ENCODE measurements at places on chromosomes 6 and 20.

DNA sequence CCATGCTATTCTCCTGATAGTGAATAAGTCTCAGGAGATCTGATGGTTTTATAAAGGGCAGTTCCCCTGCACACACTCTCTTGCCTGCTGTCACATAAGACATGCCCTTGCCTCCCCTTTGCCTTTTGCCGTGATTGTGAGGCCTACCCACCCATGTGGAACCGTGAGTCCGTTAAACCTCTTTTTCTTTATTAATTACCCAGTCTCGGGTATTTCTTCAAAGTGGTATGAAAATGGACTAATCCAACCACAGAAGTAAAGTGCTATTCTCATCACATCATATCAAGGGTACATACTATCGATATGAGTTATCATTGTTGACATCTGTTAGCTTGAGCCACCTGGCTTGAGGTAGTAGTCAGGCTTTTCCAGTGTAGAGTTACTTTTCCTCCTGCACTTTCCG is 2.3 kb downstream of the MANBAL start:
- DNase-seq: no peak

GRCh38 chr6:47044397-47044796 is 2.3 kb upstream of the ADGRF1 start:
- no peak for DNase-seq

DNA sequence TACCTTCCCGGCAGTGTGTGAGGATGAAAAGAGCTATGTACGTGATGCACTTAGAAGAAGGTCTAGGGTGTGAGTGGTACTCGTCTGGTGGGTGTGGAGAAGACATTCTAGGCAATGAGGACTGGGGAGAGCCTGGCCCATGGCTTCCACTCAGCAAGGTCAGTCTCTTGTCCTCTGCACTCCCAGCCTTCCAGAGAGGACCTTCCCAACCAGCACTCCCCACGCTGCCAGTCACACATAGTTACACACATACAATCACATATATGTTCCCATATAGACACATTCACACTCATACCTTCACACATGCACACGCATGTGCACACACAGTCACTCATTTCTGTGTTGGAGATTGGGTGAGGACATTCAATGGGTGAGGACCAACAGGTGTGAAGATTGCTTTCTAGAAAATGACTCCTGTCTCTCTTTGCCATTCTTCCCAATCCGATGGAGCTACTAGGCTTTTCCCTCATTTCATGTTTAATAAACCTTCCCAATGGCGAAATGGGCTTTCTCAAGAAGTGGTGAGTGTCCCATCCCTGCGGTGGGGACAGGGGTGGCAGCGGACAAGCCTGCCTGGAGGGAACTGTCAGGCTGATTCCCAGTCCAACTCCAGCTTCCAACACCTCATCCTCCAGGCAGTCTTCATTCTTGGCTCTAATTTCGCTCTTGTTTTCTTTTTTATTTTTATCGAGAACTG is 30.4 kb downstream of the SRSF3 start:
- DNase-seq: no peak

GRCh38 chr6:50147371-50147770 is 97.6 kb upstream of the DEFB112 start:
- no peak for DNase-seq

- DNase-seq: no peak
Observed at GRCh38 chr20:42281801-42282200, 663.6 kb upstream of the CHD6 start.

DNA sequence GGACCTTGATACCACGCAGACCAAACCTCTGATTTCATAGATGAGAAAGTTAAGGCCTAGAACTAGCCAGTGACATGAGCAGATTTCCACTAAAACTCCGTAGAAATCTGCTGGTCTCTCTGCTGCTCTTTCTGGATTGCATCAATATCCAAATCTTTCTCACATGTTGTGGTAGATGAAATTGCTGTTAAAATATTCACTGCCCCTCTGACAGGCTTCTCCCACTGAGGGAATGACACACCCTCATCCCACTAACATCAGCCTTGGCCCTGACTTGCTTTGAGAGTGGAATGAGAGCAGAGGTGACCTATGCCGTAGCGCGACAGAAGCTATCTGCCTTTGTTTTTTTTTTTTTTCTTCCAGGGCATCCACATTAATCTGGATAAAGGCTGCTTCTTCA is 20.4 kb upstream of the EXOC2 start:
- DNase-seq: no peak

DNA sequence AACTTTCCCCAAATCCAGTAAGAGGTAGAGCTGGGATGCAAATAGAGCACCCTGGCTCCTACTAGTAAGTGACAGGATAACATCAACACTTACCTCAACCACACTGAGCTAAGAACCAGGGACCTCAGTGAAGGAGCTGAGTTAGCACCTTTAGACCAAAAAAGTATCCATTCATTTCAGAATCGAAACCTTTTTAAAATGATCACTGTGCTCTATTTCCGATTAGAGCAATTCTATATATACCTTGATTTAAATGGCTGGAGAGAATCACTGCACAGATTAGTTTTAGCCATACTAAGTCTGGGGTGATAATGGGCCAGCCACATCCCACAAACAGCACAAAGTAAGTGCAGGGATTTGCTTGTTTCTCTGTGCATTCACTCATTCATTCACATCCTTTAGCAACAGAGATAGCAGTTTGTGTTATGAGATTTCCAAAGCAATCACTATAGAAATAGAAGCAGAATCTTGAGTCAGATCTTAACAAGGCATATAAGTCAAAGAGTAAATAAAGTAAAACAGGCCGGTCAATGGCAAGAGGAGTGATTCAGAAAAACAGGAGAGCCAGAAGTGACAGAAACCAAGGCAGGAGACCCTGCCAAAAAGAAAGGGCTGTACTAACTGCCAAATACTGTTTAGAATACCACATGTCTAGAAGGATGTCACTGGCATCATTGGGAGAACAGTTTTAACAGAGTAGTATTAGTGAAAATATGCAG is 136.3 kb downstream of the KIF13A start:
- no peak for DNase-seq

GRCh38 chr6:12058172-12058961 is 46.3 kb downstream of the HIVEP1 start:
- DNase-seq: no peak

- DNase-seq: no peak
Observed at GRCh38 chr20:61529354-61529753, 277.3 kb downstream of the CDH4 start.

GRCh38 chr20:53842301-53843099 is 227.9 kb downstream of the BCAS1 start:
- no peak for DNase-seq

DNA sequence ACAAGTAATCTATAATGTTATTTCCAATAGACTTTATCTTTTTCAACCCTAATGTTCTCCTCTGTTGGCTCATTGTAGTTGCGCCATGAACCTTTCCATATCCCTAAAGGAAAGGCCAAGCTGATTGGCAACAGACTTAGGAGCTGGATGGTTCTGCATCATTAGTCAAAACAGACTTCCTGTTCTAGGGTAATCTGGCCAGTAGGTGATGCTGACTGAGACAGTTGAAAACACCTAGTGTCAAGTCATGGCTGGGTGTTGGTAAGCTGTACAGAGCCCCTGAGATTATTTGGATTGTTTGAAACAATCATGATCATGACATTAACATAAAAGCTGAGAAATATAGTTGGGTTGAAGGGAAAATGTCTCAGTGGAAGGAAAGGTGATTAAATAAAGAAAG is 231.4 kb downstream of the PHACTR1 start:
- DNase-seq: no peak

DNA sequence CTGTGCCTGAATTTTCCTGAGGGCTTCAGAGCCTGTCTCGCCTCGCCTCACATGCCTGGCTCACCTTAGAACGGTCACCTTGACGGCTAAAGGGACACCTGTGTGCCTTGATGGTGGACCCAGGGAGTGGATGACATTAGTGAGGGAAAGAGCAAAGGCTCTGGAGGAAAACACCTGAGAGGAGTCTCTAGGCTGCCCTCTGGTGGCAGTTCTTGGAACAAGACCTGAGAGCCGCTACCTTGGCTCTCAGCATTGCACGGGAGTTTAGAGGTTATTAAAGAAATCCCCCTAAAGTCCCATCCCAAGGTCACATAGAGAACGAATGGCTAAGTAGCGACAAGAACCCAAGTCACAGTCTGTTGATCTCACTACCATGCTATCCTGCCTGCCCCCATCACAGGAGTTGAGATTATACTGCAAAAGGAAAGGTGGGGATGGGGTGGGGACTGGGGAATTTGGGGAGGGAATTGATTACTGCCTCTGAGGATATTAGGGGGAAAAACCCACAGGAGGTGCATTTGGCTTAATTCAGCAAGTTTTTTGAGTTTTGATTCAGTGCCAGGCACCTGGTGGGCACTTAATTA is 7.9 kb upstream of the CDSN start:
- peak; percentile 63 for DNase-seq

DNA sequence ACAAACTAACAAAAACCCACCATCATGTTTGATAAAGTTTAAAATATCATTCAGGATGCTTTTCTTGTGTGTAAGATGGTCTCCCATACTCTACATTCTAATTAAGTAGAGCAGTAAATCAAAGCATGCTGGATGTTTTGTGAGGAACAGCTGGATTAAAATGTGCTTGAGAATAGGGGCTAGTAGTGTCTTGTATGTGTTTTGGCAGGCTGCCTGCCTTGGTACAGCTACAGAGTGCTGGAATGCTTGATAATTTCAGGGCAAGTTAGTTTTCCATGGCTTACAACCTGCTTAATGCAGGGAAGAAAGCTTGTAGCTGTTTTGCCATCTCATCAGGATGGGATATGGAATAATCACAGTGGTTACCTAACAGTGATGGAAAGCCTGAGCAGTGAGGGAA is 636.6 kb upstream of the MMS22L start:
- no peak for DNase-seq

GRCh38 chr6:99422912-99423311 is 2.2 kb downstream of the PNISR start:
- no peak for DNase-seq

- no peak for DNase-seq
Observed at GRCh38 chr20:22402550-22402949, 181.8 kb downstream of the FOXA2 start.

GRCh38 chr20:43448748-43449535 is 8.8 kb upstream of the SRSF6 start:
- peak; percentile 26 for DNase-seq

Measured in activated gamma-delta T cell treated with anti-CD3 and anti-CD28 coated beads, Interleukin-2, amount 50 U/mL, for 16 hours (primary cell).